ENCODE measurements at places on chromosomes 11 and 22.
A peak's percentile ranks its signal among the peaks of the same experiment; 100 is the strongest.

DNA sequence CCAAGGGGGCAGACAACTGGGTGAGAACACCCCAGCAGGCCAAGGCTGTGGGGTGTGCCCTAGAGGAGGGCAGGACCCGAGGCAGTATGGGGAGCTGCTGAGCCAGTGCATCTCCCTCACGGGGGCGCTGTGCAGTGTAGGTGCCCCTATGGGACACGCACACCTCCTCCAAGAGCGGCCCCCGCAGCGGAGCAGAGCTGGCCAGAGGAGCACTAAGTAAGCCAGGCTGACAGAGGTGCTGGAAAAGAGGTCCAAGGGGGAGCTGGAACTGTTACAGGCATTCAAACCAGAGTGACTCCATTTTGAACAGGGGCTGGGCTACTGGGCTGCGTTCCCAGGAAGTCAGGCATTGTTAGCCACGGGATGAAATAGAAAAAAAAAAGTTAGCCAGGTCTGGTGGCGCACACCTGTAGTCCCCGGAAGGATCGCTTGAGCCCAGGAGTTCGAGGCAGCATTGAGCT, 41.8 kb downstream of the TST start:
- peak; percentile 64 for DNase-seq

- no peak for DNase-seq
These were observed 13.8 kb downstream of the LIF start for GRCh38 chr22:30232716-30233218.

GRCh38 chr11:121634889-121635288, 182.1 kb upstream of the SORL1-AS1 start:
- DNase-seq, result peak; percentile 95

- DNase-seq, result no peak
These were observed 9.5 kb upstream of the CATSPER1 start for GRCh38 chr11:66035653-66036333.

DNA sequence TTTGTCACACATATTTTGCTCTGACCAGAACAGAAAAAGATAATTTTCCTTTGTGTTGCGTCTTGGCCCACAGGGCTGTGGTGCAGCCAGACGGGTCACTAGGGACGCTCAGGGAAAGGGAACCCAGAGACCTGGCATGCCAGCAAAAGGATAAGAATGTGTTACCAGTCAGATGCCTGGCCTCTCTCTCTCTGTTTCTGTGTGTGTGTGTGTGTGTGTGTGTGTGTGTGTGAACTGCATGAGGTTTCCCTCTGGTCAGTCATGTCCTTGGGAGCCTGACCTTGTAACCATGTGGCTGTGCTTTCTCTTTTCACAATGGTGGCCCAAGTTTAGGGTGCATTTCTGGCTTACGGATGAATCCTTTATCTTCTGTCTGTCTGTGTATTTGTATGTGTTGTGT, 25.4 kb downstream of the CCKBR start:
- DNase-seq, result no peak
